ENCODE measurements at places on chromosomes 3 and 15.

DNA sequence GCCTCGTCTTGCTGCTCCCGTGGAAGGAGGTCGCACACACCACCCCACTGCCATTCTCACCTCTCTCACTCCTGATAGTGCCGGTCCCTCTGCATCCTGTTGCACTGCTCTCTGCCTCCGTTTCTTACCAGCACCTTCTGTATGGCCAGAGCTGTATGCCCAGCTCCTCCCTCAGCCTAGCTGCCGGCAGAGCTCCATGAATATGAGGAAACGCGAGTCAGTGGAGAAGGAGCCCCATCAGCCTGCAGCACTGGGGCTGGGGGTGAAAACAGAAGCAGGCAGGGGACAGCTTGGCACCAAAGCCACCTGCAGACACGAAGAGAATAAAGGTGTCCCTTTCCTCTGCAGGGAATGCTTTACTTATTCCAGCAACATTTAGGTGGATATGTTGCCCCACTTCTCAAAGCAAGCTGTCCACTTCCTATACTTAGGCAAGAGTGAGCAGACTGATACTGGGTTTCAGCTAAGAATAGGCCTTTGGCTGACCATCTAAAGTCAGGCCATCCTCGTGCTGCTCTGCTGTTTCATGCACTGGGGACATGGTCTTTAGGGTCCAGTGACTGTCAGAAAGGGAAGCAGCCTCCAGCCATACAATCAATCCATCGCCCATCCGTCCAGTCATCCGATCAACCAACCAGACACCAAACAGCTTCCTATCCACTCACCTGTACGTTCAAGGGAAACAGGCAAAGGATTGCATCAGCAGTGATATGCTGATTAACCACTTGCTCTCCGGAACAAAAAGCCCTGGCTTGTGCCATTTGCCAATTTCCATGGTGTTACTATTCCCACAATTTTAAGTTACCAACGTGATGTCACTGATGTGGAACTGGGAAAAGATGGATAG lies 222.7 kb downstream of the XXYLT1 start:
- no peak for DNase-seq

GRCh38 chr15:73886717-73887345 lies 13.5 kb downstream of the TBC1D21 start:
- DNase-seq, result no peak

DNA sequence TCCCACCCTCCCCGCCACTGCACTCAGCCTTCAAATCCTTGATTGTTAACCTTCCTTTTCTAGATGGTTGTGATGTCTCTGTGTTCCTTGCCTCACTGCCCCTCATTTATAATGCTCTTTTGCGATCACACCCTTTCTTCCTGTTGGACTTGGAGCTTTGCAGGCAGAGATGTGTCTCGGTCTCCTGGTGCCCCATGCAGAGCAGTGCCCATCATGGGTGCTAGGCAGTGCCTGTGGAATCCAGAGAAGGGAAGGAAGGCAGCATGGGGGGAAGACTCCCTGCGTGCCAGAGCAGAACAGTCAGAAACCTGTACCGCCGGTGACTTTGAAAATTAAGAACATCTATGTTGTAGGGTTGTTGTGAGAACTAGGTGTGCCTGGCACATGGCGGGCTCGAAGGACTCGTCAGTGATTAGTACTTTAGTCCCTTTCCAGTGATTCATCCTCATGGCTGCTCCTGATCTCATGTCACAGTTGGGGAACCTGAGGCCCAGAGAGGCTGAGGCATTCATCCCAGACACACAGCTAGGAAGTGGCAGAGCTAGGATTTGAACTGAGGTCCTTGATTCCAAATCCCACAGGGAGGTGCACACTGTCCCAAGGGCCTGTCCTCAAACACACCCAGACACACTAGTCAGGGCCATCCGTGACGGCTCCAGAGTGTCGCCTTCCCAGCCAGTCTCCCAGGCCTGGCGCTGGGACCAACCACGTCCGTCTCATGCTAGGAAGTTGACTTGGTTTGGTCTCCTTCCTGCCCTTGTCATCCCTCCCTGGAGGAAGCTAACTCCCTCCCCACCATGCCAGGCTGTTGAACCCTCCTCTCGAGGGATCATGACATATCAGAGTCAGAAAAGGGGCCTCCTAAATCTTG lies 58.3 kb downstream of the SMAD6 start:
- no peak for DNase-seq

DNA sequence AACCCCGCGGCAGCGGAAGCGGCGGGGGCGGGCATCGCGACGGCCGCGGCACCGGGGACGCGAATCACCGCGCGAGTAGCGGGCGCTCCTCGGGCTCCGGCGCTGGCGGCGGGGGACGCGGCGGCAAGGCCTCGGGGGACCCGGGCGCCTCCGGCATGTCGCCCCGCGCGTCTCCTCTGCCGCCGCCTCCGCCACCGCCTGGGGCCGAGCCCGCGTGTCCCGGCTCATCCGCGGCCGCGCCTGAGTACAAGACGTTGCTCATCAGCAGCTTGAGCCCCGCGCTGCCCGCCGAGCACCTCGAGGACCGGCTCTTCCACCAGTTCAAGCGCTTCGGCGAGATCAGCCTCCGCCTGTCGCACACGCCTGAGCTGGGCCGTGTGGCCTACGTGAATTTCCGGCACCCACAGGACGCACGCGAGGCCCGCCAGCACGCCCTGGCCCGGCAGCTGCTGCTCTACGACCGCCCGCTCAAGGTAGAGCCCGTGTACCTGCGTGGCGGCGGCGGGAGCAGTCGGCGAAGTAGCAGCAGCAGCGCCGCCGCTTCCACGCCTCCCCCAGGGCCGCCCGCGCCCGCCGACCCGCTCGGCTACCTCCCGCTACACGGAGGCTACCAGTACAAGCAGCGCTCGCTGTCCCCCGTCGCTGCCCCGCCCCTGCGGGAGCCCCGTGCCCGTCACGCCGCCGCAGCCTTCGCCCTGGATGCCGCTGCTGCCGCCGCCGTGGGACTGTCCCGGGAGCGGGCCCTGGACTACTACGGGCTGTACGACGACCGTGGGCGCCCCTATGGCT lies 675 bp downstream of the RBM15B start:
- DNase-seq, result no peak

DNA sequence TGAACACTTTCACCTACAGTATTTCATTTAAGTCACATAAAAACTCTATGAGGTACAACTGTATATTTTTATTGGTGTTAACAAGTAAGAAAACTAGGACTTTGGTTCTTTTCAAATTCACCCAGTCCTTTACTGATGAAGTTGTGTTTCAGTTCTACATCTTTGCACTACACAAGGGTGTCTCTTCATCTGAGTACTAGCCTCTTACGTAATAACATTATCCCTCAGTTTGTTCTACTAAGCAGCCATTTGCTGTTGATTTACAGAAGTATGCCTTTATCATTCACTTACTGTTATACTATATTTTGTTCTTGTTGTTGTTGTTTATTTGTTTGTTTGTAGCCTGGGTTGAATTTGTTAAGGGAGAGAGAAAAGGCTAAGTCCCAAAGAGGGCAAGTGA lies 311.9 kb downstream of the PLOD2 start:
- no peak for DNase-seq

- no peak for DNase-seq
Measured at GRCh38 chr15:91752081-91752785, 101.3 kb upstream of the SLCO3A1 start.

GRCh38 chr3:21238661-21239060 lies 512.3 kb downstream of the ZNF385D start:
- DNase-seq, result no peak

DNA sequence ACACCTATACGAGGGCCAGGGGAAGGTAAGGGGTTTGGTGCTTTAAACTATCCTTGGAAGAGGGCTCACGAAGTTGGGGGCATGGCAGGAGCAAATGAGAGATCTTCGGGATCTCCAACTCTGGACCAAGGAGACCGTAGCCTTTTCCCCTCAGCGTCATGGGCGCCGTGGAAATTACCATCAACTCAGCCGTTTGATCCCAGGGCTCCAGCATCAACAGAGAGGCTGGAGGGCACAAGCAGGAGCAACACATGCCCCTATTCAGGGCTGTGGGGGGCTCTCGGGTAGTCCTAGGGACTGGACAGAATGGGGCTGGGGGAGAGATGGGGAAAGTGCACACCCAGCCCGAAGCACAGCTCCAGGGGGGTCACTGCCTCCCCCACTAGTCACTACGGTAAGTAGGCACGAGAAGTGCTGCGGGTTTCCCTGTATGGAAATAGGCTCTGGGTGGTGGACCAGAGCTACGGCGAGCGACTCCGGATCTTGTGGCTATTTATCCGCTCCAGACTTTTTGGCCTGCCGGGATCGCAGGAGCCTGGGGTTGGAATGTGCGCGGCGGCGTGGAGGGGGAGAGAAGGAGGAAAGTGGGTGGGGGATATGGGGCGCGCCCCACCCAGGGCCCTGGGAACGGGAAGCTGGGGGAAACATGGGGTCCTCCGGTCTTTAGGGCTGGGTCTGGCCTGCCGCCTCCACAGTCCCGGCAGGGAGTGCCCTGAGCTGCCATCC lies 539 bp upstream of the LAMB2 start:
- peak; percentile 76 for DNase-seq

GRCh38 chr15:100772478-100772877 lies 107.2 kb upstream of the ALDH1A3 start:
- DNase-seq, result no peak

- DNase-seq, result no peak
Measured at GRCh38 chr15:58311556-58311955, 120.2 kb upstream of the LIPC start.

- DNase-seq, result no peak
Measured at GRCh38 chr15:100005013-100005412, 271.8 kb upstream of the LYSMD4 start.

DNA sequence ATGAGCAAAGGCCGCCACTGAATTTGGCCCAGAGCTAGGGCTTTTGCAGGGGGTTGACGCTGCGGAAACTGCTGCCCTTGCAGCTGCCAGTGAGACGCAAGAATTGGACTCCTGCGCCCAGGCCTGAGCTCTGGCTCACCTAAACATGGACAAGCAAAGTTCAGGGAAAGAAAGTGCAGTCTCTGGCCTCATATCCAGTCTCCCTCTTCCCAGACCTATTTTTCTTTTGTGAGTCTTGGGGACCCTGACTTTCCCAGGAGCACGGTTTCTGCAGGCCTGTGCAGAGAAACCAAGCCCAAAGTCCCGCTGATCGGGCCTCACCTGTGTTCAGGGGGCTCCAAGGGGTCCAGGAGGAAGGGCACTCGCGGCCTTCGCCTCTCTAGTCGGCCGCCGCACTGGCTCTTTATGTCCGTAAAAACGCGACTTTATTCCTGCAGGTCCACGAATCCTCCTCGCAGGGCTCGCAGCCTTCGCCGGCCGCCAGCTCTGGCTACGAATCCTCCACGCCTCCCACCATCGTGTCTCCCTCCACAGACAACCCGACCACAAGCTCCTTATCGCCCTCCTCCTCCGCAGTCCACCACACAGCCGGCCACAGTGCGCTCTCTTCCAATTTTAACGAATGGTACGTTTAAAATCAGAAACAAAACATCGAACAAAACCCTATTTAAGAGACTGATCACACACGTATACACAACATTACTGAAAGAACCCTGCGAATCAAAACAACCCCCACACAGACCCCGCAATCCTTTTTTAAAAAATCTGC lies 3.9 kb downstream of the ZIC1 start:
- DNase-seq, result no peak

DNA sequence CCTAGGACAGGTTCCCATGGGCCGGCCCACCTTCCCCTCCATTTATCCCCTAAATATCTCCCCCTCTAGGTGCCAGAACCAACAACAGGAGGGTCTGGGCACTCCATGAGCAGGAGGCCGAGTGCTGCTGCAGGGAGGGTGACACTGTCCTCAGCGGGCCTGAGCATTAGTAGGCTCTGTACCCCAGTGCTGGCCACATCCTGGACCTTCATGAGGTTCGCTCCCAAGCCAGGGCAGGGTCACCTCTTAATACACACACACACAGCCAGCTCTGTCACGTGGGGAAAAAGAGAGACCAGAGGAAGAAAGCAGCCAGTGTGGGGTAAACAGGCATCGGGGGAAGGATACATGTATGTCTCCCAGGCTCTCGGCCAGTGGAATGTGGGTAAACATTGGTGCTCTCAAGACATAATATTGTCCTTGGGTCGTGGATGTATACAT lies 27.9 kb upstream of the SEMA3F start:
- no peak for DNase-seq

GRCh38 chr3:160130950-160131349 lies 94.3 kb upstream of the C3orf80 start:
- no peak for DNase-seq

DNA sequence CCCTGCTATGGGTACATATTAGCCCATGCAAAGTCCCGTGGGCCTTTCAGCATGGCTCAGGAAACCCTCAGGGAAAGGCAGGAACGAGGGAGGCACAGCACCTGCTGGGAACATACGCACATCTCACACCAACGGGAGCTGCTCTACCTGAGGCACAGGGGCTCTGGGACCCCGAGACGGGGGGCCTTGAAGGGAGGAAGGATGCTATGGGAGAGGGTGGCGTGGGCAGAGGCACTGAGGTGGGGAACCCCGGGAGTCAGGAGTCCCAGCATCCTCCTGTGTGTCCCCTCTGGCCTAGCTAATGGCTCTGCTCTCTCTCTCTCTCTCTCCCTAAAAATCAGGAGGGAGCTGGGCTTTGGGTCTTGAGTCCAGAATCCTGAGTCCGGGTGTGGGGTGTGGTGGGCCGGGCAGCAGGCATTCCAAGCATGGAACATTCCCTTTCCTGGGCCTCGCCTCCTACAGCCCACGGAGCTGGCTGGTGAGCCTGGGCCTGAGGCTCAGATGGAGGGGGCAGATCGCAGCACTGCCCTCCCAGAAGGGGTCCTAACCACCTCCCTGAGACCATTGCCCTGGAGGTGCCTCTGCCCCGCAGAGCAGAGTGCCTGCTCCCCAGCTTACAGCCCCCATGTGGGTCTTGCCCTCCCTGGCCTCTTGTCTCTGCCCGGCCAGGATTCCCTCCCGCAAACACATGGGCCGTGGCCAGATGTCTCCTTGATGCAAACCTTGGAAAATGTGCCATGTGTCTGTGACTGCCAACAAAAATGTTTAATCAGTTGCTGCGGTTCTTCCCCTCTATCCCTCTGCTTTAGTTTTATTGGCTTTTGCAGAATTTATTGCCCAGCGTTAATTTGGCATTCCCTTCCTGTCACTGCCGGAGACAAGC lies 101.6 kb downstream of the TMEM266 start:
- no peak for DNase-seq

DNA sequence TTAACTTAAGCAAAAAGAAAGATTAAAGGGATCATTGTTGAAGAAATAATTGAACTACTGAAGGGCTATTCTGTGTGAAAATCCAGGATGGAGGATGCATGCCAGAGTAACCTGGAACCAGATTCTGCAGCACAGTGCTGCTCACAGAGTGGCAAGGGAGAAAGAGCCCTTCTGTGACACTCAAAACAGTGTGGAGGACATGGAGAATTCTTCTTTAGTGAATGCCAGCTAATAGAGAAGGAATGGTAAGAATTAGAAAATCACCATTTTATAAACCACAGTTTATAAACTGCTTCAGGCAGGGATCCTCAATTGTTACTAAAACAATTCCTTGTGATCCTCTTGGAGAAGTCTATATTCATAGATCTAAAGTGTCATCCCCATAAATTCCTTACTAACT lies 70.4 kb upstream of the ARHGEF26 start:
- DNase-seq, result no peak

- DNase-seq, result no peak
Measured at GRCh38 chr15:74179983-74180880, 6.7 kb downstream of the ISLR start.

GRCh38 chr3:45507820-45508317 lies 86.7 kb upstream of the LIMD1 start:
- DNase-seq, result no peak

- no peak for DNase-seq
Measured at GRCh38 chr3:193560870-193561269, 6.2 kb upstream of the ATP13A4 start.
